ENCODE measurements at places on chromosomes 7 and 10.
A peak's percentile ranks its signal among the peaks of the same experiment; 100 is the strongest.

DNA sequence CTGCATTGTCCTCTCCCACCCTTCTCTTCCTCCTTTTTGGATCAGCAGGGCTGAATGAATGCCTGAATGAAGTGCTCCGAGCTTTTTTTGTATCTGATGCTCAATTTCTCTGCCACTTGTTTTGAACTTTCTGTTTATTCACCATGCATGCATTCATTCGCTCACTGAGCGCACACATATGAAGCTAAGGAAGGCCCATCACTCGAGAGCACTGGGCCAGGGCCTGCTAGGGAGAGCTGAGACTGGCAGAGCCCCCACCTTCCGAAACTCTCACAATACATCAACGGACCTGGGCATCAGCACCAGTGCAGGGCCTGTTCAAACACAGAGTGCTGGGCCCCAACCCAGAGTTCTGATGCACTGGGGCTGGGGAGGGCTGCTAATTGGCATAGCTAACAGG is 45.7 kb downstream of the RPS24 start:
- DNase-seq, result no peak

DNA sequence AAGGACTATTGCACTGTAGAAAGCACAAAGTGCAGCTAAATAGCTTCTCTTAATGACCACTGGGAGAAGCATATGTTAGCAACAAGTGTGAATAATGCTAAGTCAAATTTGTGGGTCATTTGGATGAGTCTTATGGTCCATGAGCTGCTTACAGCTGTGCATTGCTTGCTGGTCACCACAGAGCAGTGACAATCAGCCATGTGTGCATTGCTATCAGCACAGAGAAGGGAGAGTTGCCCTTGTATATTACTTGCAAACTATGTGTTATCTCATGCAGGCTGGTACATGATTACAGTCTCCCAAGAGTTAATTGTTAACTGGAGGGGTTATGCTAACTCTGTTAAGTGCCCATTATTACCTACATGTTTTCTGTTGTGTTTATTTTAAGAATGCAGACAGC is 25.7 kb downstream of the MRPS33 start:
- no peak for DNase-seq

DNA sequence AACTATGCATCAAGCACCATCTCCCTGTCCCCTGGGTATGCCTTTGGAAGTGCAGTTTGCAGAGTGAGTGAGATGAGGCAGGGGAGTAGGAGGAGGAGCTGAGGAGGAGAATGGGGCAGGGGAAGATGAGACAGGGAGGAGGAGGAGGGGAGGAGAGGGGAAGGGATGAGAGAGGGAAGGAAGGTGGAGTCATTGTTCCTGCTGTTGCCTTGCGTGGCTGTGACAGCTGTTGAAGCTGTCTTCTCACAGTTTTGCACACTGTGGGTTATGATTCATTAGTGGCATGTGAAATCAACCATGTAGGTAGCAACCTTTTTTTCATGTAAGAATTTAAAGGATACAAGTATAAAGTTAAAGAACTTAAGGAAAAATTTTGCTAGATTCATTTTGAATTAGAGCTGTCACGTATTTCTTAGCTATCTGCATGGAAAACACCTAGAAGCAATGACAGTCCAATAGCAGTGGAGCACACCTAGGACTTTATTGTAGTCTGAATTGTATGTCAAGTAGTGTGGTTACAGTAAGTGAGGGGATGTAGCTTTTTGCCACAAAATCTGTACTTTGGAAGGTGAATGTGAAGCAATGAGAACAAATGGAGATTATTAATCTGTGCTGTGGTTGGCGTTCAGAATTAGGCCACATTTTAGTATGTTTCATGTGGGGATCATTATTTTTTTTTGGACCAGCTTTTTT is 21.7 kb downstream of the CCM2 start:
- DNase-seq, result peak; percentile 34

- no peak for DNase-seq
Observed at GRCh38 chr10:22630234-22631174, 83.9 kb downstream of the PIP4K2A start.

Data from adrenal gland (tissue), 19 donors.